ENCODE measurements at places on chromosomes 6 and 20.

DNA sequence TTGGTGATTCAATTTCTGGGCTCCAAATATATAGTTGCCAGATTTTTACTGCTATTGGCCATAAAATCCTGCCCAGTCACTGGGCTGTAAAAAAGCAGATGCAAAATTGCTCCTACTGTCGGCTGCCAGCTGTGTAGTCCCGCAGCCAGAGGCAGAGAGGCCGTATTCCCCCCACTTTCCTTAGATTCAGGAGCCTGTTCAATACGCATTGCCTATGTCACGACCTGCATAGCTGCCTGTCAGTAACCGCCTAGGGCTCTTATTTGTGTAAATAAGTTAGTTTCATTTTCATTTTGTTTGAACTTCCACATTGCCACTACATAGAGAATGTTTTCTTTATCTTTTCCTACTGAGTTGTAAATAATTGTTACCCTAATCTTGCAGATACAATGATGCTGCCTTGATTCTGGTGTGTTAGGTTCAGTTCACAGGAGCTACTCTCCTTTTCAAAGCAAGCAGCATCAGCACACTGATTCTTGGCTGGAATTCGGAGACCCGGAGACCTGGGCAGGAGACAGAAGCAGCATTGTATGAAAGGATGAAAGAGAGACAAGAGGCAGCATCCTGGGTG is 46.0 kb upstream of the UST start:
- DNase-seq: no peak

- DNase-seq: no peak
Observed at GRCh38 chr6:168208854-168209253, 110.7 kb downstream of the DACT2 start.

DNA sequence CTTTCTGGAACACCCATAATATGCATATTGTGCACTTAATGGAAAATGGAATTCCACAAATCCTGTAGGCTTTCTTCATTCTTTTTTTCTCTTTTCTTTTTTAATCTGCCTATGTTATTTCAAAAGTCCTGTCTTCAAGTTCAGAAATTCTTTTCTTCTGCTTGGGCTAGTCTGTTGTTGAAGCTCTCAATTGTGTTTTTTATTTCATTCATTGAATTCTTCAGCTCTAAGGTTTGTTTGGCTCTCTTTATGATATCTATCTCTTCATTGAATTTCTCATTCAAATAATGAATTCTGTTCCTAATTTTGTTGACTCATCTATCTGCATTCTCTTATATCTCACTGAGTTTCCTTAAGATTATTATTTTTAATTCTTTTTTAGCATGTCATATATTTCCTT is 10.1 kb downstream of the SPINT4 start:
- no peak for DNase-seq

DNA sequence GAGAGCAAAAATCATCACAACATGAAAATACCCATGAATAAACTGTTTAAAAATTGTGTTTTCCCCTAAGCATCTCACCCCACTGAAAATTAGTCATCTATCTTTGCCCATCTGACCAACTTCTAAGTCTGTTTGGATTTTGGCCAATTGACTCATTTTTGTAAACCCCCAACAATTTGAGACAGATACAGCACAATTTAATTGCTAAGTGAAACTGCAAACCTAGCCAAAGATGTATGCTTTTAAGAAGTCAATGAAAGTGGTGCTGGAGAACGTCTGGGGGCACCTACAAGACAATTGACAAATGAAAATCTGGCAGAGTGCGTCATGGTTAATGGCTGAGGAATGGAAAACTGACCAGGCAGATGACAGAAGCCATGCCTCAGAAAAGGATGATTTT is 30.9 kb upstream of the SLC24A3 start:
- no peak for DNase-seq

- DNase-seq: no peak
Observed at GRCh38 chr20:40771848-40772511, 82.9 kb upstream of the MAFB start.
